ENCODE measurements at places on chromosomes 3 and 15.

DNA sequence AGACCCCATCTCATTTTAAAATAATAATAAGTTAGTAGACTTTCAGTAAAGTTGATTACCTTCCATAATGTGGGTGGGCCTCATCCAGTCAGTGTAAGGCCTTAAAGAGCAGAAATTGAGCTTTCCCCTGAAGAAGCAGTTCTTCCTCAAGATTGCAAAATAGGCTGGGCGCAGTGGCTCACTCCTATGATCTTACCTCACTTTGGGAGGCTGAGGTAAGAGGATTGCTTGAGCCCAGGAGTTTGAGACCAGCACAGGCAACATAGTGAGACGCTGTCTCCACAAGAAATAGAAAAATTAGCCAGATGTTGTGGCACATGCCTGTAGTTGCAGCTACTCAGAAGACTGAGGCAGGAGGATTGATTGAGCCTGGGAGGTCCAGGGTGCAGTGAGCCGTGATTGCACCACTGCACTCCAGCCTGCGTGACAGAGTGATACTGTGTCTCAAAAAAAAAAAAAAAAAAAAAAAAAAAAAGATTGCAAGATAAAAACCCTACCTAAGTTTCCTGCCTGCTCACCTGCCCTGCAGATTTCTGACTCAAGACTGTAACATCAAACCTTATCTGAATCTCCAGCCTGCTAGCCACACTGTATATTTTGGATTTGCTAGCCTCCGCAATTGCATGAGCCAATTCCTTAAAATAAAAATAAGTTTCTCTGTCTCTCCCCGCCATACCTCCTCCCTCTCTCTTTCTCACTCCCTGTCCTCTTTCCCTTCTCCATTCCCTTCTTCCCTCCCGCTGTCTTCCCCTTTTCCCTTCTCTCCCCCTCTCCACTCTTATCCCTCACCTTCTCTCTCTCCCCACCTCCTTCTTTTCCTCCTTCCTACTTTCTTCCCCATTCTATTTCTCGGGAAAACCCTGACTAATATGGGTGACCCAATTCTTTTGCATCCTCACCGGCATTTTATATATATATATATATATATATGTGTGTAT, 16.9 kb downstream of the KLHL18 start:
- no peak for DNase-seq

DNA sequence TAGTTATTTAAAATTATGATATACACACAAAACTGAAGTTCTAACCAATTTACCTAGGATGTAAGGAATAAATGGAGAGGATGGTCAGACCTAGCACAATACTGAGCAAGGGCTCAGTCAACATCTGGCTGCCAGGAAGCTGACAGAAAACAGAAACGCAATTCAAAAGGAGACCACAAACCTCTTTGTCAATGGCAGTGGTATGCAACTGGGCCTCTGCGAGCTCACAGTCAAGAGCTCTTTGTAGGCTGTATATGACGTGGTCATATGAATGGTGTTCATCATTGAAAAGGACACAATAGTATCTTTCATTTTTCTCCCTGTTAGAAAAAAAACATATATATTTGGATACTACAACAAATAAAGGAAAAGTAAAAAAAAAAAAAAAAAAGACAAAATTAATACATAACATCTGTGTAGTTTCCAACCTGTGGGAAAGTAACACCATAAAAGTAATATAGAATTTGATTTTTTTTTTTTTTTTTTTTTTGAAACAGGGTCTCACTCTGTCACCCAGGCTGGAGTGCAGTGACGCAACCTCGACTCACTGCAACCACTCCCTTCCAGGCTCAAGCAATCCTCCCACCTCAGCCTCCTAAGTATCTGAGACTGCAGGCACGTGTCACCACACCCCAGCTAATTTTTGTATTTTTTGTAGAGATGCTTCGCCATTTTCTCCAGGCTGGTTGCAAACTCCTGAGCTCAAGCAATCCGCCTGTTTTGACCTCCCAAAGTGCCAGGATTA, 37.9 kb downstream of the UBR1 start:
- no peak for DNase-seq

- no peak for DNase-seq
These were observed 165.6 kb downstream of the GMNC start for GRCh38 chr3:190696777-190697501.

- peak; percentile 76 for DNase-seq
These were observed at the start of gene P3H2 for GRCh38 chr3:190120269-190121060. Gene P3H2, minus strand, starts transcription at chr3:190120897. Its CDS starts 166 bp downstream, at chr3:190120731.

DNA sequence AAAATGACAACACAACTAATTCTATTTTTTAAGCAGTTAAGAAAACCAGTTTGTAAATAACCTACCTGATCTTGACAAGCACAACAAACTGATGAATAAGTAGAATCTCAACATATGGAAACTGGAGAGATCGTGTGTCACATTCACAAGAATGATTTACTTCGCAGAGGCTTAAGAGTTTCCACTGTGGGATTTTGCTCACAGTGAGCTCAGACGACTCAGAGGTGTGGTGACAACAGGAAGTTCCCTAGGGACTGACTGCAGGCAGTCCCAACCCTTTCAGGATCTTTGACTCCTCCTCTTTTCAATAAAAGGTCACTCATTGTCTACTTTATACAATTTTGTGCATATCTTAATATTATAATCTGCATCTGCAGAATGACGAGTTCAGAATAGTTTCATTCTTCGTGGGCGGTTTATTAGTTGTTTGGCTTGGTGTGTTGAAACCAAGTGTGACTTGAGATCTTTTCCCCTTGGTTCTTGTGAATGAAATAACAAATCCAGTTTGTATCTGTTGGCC, at the start of gene LIPH:
LIPH (minus strand) TSS at position 231 of the 520 bp plus-strand sequence; CDS start at position 114, 117 bp downstream.
- DNase-seq = no peak

GRCh38 chr3:193816656-193817311, 223.8 kb downstream of the OPA1 start:
- peak; percentile 82 for DNase-seq

GRCh38 chr3:181932039-181932438, 220.3 kb downstream of the SOX2 start:
- no peak for DNase-seq

DNA sequence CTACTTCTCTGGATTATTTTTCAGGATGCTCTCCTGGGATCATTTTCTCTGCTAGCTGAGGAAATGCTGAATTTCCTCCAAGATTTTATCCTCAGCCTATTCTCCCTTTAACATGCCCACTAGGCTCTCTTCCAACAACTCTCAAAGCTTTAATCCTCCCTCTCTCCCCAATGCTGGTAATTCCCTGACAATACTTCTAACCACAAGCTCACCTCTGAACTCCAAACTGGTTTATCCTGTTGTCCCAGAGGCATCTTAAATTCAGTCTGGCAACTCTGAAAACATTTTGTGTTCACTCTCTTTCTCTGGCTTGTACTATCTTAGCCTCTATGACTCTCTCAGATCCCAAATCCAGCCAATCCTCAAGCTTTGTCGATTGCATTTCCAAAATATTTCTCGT, 490.3 kb downstream of the MECOM start:
- no peak for DNase-seq

DNA sequence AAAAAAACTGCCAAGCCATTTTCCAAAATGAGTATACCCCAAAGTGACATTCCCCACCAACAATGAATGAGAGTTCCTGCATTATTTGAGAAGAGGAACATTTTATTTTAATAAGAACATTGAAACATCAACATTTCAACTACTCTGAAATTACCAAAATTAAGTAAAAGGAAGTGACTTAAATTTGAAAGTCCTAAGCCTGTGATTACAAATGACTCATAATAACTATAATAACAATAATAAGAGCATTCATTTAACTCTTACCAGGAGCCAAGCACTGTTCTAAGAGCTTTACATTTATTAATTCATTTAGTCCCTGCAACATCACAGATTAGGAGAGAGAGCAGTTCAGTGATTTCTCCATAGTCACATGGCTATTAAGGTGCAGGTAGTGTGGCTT, 32.4 kb downstream of the LRRC28 start:
- no peak for DNase-seq

DNA sequence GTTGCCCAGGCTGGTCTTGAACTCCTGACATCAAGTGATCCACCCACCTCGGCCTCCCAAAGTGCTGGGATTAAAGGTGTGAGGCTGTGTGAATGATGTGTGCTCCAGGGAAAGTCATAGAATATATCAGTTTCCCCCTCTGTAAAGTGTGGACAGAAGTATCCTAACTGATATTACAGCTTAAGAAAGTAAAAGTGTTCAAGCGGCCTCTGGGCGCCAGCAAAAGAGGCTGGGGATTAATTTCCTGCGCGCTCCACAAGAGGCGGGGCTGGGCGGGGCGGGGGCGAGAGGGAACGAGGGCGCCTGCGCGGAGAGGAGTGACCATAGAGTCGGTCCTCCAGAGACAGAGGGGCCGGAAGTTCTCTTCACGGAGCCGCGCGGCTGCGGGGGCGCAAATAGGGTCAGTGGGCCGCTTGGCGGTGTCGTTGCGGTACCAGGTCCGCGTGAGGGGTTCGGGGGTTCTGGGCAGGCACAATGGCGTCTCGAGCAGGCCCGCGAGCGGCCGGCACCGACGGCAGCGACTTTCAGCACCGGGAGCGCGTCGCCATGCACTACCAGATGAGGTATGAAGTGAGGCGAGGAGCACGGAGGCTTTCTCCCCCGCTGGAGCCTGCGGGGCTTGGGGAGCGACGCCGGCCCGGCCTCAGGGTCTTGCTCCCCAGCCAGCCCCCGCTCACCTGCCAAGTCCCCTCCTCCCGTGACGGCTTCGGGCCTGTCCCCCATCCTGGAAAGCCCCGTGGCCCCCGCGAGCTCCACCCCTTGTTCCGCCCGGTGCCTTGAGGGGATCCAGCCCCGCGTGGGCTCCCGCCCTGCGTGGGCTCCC, at the start of gene JAGN1:
JAGN1 (plus strand) TSS at position 362 of the 823 bp plus-strand sequence; CDS start at position 475, 113 bp downstream.
- peak; percentile 92 for DNase-seq

DNA sequence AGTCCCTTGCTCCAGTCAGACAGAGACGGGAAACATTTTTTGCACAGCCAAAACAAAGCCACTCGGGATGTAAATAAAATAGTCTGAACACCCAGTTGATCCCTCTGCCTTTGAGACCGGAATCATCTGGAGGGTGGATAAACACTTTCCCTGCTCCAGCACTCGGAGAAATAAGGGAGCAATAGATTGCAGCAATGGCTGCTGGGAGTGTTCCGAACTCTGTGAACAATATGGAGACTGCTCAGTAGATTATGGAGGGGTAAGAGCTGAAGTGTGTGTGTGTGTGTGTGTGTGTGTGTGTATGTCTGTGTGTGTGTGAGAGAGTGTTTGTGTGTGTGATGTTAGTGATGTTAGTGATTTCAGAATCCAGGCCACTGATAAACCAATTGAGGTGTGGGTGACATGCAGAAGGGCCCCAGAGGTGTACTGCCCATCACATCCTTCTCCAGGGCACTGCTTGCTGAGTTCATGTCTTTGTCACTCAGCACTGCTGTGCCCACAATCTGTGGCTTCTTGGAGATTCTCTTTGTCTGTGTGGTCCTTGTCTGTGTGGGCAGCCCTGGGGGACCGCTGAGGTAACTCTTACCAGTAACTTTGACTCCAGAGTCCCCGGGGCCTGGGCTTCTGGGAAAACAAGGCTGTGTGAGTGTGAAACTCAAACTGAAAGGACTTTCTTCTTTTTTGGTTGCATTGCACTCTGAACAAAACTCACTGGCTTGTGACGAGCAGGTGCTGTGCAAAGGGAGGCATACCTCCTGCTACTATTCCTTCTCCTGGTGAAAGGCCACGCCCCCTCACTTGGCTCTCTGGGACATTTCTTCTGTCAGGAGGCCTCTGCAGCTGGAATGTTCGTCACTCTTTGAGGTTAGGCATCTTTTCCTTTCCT, 23.0 kb downstream of the CRYGS start:
- DNase-seq = no peak

GRCh38 chr3:127079211-127079610, 96.3 kb downstream of the PLXNA1 start:
- no peak for DNase-seq

DNA sequence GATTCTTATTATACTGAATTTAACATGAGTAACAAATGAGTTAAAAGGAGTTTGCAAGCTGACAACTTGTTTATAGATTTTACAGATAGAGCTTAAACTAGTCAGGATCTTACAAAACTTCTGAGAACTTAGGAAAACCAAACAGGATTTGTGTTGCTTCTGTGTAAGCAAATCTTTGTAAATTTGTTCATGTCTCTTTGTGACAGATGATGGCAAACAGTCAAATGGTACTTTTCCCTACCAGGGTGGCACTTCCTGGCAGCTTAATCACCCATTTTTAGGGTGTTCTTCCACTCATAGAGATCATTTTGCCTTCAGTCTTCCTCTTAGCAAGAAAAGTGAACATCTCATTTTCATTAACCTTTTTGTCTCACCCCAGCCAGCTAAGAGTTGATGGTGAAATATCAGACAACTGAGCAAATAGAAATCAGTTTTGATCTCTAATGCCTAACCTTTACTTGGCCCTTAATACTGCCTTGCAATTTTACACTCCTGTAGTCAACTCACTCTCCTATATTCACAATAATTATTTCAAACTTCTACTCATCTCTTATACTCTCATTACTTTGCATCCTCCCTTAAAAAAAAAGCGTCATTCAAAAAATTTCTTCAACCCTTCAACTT, 23.7 kb upstream of the NECTIN3 start:
- no peak for DNase-seq

DNA sequence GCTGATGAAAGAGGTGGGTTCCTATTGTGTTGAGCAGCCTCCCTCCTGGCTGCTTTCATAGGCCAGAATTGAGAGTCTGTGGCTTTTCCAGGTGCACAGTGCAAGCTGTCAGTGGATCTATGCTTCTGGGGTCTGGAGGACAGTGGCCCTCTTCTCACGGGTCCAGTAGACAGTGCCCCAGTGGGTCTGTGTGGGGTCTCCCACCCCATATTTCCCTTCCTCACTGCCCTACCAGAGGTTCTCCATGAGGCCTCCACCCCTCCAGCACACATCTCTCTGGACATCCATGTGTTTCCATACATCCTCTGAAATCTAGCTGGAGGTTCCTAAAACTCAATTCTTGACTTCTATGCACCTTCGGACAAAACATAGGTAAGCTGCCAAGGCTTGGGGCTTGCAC, 201.2 kb downstream of the FAM43A start:
- no peak for DNase-seq

DNA sequence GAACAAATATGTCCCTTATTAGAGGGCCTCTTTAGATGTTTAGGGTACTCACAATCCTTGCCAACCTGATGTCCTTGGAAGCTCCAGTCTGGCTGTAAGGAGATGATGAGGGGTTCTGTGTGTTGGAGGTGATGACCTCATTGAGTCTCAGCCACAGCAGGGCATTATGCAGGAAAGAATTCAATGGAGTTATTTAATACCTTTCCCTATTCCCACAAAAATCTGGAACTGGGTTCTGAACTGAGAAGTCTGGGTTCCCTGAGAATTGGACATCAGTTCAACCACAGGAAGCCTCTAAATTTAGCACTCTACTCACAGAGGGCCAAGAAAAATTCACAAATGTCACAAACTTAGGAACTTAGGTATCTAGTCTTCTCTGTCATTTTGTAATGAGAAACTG, 36.9 kb downstream of the SLC35A5 start:
- DNase-seq = no peak

GRCh38 chr15:91737151-91737818, 116.2 kb upstream of the SLCO3A1 start:
- DNase-seq = no peak
